ENCODE measurements at places on chromosomes 5 and 9.

GRCh38 chr5:39846144-39846543 lies 421.4 kb upstream of the DAB2 start:
- DNase-seq, result no peak

- no peak for DNase-seq
Observed at GRCh38 chr9:9783211-9783610, 829.6 kb downstream of the PTPRD start.

DNA sequence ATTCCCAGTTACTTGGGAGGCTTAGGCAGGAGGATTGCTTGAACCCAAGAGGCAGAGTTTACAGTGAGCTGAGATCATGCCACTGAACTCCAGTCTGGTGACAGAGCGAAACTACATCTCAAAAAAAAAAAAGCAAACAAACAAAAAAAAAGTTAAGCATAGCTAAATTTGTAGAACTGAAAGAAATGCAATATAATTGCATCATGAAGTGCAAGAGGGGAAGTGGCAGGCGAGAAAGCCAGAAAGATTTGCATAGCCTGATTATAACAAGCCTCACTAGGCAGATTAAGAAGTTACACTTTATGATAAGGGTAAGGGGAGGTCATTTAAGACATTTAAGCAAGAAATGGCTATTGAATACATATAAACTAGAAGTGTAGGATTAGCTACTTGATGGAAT lies 187.1 kb downstream of the EDIL3 start:
- no peak for DNase-seq

GRCh38 chr5:170427672-170428236 lies 38.6 kb upstream of the KCNMB1 start:
- peak; percentile 92 for DNase-seq
